ENCODE measurements at places on chromosomes 5 and 9.

- no peak for DNase-seq
These were observed 10.6 kb upstream of the PARP8 start for GRCh38 chr5:50655810-50656205.

DNA sequence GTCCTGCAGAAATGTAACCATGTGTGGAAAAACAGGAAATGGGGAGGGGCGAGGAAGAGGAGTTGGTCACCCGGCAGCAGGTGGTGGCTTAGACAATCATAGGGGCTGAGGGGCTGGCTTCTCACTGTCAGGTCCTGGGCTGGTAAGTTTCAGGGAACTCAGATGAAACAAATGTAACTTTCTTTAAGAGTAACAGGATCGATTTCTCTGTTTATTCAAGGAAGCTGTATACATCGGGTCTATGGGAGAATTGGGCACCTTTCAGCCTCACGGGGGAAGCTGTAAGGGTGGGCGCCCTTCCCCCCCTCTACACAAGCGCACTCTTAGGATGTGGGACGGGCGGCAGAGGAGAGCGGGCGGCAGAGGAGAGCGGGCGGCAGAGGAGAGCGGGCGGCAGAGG is 104.3 kb upstream of the SIMC1 start:
- DNase-seq = no peak

DNA sequence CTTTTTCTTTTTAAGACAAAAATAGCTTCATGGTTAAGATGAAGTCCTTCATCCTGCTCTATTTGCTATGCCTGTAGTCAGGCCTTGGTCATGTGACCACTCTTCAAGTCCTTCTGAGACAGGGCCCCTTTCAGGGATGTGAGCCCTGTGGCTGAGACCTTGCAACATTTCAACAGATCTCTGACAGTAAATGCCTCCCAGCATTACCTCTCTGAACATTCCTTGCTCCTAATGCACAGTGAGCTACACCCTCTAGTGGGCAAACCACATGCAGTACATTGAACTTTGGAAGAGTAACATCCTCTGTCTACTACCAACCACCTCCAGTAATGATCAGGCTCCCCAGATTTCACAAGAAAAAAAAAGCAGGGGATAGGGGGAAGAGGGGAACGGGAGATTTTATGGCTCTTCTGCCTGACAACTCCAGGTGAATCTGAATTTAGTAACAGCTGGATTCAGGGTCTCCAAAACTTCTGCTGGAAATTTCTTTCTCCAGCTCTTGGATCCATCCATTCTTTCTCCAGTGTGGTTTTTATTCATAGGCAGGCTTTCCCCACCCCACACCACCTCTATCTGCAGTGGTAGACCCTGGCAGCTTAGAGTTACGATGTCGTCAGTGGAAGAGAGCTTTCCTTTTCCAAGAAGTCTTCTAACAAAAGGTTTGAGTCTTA is 8.9 kb upstream of the FBXO38 start:
- DNase-seq = no peak

GRCh38 chr9:33817327-33818166 is 587 bp downstream of the UBE2R2 start:
- DNase-seq = no peak

GRCh38 chr5:136190904-136191303 is 2.1 kb downstream of the SMIM32 start:
- no peak for DNase-seq

DNA sequence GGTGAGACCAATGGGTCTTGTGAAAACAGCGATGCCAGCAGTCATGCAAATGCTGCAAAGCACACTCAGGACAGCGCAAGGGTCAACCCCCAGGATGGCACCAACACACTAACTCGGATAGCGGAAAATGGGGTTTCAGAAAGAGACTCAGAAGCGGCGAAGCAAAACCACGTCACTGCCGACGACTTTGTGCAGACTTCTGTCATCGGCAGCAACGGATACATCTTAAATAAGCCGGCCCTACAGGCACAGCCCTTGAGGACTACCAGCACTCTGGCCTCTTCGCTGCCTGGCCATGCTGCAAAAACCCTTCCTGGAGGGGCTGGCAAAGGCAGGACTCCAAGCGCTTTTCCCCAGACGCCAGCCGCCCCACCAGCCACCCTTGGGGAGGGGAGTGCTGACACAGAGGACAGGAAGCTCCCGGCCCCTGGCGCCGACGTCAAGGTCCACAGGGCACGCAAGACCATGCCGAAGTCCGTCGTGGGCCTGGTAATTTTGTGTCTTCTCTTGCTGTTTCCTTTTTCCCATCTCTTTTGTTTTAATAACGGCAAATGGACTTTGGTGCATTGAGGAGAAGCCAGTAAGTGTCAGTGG is 98.0 kb downstream of the EHMT1 start:
- DNase-seq = no peak

DNA sequence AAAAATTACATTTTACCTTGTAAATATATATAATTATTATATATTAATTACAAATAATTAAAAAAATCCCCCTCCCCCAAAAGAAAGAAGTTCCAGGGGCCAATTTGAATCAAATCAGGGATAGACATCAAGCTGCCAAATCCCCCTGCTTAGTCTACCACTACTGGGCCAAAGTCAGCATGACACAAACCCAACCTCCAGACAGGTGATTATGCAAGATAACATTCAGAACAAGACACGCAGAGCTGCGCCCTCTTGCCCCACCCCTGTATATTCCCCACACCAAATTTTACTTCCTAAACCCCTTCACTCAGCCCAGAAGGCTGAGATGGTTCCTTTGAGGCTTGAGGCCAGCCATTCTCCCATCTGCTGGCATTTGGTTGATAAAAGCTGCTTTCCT is 2059.1 kb upstream of the CDH6 start:
- DNase-seq = no peak

GRCh38 chr5:62059960-62060359 is 246.0 kb upstream of the KIF2A start:
- no peak for DNase-seq

DNA sequence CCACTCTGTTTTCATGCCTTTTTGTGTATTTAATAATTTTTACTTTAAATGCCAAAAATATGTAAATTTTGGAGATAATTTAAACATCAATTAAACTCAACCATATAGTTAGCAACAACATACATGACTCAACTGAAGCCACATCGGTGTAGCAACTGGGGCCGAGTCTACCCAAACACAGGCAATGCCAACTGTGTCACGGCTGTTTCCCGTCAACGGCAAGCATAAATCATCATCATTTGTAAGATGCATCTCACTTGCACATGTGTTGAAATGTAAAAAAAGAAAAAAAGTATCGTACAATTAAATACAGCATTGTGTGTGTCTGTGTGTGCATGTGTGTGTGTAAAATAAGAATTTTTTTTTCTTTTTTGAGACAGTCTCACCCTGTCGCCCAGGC is 160.1 kb upstream of the TAS2R1 start:
- no peak for DNase-seq

DNA sequence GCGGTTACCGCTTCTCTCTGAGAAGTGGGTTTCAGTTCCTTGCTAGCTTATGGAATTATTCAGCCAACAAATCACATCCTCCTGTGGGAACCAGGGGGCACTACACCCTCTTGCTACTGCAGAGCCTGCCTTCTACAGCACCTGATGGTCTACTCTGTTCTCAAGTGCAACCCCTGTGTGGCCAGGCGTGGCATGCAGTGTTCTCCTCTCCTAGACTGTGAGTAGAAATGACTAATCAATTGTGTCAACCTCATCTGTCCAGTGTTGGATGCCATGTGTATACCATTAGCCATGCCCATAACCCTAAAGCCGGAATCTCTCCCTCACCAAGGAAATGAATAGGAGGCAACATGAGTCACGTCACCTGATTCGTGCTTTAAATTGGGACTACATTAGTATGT is 117.2 kb upstream of the LIFR start:
- no peak for DNase-seq

- no peak for DNase-seq
These were observed 86.4 kb downstream of the ARRDC3 start for GRCh38 chr5:91296674-91297143.

DNA sequence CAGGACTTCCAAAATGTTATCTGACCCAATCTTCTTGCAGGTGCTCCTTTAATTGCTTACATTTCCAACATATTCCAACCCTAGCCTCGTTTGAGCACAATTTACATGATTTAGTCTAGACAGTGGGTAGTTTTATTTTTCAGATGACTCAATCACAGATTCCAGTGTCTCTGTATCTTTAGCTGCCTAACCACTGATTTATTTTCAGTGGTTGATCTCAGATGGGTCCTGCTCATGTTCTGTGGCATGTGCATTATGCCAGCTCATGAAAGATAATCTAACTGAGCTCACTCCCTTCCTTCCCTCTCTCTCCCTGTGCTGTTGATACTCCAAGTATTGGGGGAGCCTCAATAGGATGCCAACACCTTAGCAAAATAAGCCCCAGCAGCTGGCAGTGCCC is 106.1 kb upstream of the ICE1 start:
- no peak for DNase-seq

GRCh38 chr5:33788922-33789566 is 102.7 kb downstream of the ADAMTS12 start:
- DNase-seq = no peak

DNA sequence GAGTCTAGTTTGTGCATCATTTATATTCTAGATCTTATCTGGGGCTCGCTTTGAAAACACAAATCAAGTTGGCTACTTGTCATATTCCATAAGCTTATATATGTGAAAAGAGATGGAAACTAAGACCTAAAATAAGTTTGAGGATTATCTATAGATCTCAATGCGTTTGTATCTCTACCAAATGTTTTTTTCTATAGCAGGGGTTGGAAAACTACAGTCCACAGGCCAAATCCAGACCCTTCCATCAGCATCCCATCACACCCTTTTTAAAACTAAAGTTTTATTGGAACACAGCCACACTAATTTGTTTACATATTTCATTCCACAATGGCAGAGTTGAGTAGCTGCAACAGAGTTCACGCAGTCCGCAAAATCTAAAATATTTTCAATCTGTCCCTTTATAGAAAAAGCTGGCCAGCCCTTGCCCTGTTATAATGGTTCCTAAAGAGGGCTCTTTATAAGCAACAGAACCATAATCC is 230.0 kb downstream of the ADAMTSL1 start:
- DNase-seq = no peak

- DNase-seq = no peak
These were observed 3.6 kb upstream of the IL3 start for GRCh38 chr5:132056610-132057497.

- no peak for DNase-seq
These were observed 7.2 kb downstream of the NRG2 start for GRCh38 chr5:140035881-140036280.

DNA sequence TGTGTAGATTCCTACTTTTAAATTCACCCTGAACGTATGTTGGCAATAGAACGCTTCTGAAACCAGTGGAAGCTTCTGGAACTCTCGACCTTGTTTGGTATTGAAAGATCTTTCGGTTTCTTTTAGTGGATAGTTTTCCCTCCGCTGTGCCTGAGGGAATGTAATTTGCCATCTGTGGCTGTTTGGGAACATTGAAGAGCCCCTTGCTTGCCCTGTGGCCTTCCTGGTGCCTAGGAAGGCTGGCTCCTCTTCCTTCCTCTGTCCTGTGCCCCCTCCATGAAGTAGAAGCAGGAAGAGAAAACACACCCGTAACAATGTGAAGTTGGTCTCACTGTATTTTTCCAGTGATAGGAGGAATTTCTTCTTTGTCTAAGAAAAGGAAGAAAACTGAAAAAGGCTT is 274.3 kb downstream of the AOPEP start:
- no peak for DNase-seq

DNA sequence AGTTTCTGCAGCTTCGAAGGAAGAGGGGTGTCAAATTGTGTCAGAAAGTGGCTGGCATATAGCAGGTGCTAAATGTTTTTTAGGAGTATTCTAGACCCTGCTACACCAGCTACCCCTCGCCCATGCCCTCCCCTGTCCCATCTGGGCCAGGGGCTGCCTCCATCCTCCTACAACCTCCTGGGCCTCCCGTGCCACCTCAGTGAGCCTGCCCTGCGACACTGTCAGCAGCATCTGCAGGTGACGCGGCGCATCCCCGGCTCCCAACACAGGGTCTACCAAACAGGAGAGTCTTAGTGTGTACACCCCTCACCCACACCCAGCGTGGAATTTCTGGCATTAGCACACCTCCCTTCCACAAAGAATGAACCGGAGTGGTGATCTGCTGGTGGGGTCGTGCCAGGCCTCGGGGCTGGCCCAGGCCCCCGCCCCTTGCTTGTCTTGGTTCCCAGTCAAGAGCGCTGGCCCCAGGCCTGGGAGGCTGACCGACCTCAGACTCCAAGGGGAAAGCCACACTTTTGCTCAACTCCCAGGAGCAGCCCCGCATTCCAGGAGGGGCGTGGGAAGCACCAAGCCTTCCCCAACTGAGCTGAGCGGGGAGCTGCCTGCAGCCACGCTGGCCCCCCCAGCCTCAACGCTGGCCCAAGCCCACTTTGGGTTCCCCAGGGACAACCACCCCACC is 55.2 kb downstream of the NEURL1B start:
- DNase-seq = no peak
